Glutamatergic neuron (in vitro differentiated cells): ENCODE measurements at places on chromosomes 1 and 21. TPM values are rescaled to one million over a fixed set of nuclear protein-coding genes. Genes with fewer than 3 reads are reported as not detected.

- no peak for DNase-seq
These were observed 6.3 kb downstream of the MAGI3 start for GRCh38 chr1:113396585-113396984.

DNA sequence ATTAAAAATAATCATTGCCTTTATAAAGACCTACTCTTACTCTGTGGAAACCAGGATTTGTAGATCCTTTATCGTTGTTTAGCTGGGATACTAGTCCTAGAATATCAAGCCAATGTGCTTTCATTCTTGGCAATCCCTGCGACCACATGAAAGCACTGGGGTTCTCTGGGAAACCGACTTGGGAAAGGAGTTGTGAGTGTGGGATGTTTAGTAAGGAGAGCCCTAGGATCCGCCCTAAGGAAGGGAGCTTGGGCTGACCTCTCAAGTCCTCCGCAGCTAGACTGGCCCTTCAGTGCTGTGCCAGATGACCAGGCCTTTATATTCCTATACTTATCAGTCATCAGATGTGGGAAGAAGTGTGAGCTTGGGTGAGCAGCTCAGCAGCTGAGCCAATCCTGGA, 5.2 kb upstream of the KRTAP19-8 start:
- no peak for DNase-seq

The SPRR2E gene
- not detected for total RNA-seq

The FABP3 gene
- total RNA-seq = 148 TPM

DNA sequence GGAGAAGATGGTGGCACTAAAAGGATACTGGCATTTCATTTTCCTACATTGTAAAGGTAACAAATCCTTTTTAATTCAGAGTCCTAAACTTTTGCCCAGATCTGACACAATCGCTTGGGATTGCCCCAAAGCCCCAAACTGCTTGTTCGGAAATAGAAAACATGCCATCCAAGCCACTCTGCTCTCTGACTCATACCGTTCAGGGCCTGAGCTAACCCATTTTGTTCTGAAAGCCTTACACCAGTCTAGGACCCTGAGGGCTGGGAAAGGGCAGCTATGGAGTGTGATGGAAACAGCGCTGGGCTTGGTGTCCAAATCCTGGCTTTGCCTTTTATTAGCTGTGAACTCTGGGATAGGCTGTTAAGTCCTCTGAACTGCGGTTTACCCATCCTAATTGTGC, 159.4 kb upstream of the UBE2U start:
- no peak for DNase-seq

GRCh38 chr1:20124456-20125057, 5.2 kb upstream of the PLA2G2D start:
- DNase-seq = no peak

- DNase-seq = no peak
These were observed 107.4 kb downstream of the LYST start for GRCh38 chr1:235759336-235759735.

The NUAK2 gene
- 8.0 TPM for total RNA-seq

- no peak for DNase-seq
These were observed 578 bp upstream of the SESN2 start for GRCh38 chr1:28258628-28259251.

The CRNN gene
- not detected for total RNA-seq

DNA sequence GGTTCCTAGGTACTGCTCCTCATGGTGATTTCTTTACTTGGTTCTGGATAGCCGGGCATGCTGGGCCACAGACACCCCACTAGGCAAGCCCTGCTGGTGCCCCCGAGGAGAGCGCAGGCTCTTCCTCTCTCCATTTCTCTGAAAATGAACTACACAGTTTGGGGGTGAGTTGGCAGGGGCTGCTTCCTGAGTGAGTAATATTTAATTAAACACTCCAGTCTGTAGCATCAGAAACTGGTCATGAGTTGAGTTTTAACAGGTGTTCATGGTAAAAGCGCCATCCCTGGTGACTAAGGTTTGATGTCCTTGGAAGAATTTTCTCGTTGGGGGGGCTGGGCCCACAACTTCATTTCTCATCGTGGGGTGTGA, 1.7 kb downstream of the SPSB1 start:
- no peak for DNase-seq

The VPS72 gene
- total RNA-seq = 125 TPM

DNA sequence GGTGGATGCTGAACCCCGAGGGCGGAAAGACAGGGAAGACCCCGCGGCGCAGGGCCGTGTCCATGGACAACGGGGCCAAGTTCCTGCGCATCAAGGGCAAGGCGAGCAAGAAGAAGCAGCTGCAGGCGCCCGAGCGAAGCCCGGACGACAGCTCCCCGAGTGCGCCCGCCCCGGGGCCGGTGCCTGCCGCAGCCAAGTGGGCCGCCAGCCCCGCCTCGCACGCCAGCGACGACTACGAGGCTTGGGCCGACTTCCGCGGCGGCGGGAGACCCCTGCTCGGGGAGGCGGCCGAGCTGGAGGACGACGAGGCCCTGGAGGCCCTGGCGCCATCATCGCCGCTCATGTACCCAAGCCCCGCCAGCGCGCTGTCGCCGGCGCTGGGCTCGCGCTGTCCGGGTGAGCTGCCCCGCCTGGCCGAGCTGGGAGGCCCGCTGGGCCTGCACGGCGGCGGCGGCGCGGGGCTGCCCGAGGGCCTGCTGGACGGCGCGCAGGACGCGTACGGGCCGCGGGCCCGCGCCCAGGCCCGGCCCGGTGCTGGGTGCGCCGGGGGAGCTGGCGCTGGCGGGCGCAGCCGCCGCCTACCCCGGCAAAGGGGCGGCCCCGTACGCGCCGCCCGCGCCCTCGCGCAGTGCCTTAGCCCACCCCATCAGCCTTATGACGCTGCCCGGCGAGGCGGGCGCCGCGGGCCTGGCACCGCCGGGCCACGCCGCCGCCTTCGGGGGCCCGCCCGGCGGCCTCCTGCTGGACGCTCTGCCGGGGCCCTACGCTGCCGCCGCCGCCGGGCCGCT, 20.7 kb downstream of the FOXO6 start:
- peak; percentile 52 for DNase-seq

DNA sequence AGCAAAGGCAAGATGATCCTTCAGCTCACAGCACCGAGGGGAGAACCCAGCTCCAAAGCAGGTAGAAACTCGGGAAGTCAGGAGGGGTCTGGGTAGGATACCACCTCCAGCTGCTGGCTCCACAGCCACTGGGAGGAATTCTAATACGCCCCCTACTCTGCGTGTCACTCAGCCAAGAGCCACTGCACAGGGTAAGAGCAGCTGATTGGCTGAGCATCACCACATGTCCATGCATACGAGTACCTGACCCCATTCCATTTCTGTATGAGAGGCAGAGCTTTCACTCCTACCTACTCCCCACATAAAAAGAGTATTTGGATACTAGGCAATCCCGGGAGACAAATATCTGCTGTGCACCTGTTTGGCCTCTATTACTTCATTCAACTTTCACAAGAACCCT, 121.4 kb downstream of the RRAGC start:
- DNase-seq = no peak

DNA sequence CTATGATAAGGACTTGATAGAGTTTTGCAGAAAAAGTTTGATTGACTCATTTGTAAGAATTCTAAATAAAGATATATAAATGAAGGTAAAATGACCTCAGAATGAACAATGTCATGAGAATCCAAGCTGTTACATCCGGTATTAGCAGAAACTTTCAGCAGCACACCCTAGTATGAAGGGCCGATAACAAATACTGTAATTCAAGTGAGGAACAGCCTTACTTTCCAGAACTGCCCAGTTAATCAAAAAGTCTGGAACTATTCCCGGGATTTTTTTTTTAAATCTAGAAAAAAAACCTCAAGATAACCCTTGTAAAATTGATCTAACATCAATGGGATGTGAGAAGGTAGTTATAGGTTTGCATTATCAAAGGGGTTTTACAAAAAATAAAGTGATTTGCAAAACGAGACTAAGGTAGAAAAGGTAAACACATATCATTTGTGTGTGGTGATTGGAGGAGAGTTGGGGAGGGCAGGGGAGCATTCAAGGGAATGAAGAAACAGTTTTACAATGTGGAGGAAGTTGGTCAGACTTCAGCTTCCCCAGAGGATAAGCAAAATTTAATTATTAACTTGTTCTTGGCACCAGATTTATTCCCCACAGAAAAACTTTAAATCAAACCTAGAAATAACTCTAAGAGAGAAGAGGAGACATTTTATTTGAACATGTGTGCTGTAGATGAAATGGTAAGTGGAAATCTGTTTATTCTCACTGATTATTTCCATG, 75.9 kb upstream of the VCAM1 start:
- no peak for DNase-seq

GRCh38 chr1:121444096-121444495, 259.3 kb downstream of the SRGAP2C start:
- DNase-seq = no peak
